T-cell (primary cell): ENCODE measurements at places on chromosomes 5 and 9. TPM values are rescaled to one million over a fixed set of nuclear protein-coding genes. Genes with fewer than 3 reads are reported as not detected.

DNA sequence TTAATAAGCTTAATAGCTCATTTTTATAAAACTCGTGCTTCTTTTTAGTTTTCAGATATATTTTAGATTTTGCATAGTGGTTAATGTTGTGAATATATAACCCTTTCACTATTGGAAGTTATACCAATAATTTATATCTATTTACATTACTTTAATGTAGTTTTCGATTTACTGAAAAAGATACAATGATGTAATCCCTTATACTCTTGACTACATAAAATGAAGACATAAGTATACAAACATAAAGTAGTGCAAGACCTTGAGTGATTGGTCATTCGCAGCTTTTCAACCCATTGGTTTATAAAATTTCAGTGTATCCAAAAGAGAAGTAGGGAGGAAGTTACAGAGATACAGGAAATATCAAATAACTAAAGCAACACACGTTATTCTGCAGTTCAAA is 84.3 kb upstream of the GRHPR start:
- no peak for DNase-seq

GRCh38 chr9:23258569-23258968 is 567.5 kb downstream of the ELAVL2 start:
- DNase-seq: no peak

DNA sequence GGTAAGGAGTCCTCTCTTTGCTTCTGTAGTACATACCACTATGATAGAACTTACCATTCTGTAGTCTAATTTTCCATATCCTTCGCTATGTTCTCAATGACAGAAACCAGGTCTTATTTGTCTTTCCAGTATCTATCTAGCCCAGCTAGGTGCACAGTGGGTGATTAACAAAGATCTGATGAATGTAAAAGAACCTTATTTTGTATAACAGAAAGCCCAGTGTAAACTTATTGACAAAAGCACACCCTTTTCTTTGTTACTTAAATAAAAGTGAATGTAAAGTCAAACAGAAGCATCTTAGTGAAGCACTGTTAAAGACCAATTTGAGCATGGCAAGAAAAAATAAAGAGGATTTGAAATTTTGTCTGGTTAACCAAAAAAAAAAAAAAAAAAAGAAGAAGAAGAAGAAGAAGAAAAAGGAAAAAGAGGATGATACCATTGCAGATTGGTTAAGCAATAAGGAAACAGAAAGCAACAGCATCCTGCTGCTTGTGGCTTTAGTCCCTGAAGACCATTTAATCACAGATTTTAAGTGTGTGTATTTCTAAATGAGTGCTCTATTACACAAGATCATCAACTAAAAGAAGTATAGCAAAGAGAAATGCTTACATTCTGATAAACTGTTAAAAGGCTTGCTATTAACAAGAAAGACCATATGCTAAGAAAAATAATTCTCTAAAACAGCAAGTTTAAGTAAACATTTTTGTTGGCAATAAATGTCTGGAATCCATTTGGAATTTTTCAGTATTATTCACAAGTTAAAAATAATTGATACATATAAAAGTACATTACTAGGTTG is 21.2 kb downstream of the MEGF9 start:
- DNase-seq: no peak

Gene PHYHD1
- total RNA-seq: 3.3 TPM
